Fibroblast of the aortic adventitia (primary cell): ENCODE measurements at places on chromosomes 5 and 9.
A peak's percentile ranks its signal among the peaks of the same experiment; 100 is the strongest.

DNA sequence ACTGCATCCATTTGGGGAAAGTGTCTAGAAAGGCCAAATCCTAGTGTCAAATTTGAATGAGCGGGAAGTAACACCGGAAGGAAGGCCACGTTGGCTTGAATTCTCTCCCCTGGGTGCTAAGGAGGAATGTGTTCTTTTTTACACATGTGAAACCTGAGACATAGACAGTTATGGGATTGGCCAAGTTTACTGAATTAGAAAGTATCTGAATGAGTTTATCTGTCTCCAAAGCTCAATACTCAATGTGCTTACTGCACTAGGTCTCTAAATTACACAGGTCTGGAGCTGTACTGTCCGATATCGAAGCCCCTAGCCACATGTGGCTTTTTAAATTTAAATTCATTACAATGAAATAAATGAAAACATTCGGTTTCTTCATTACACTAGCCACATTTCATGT, 6.0 kb downstream of the DMRT1 start:
- no peak for DNase-seq

- no peak for DNase-seq
These were observed 10.9 kb downstream of the ZCCHC10 start for GRCh38 chr5:133015466-133015865.

GRCh38 chr9:97904725-97905124, 17.6 kb downstream of the TRMO start:
- no peak for DNase-seq

GRCh38 chr5:163407034-163407655, 30.2 kb upstream of the CCNG1 start:
- DNase-seq = peak; percentile 67

DNA sequence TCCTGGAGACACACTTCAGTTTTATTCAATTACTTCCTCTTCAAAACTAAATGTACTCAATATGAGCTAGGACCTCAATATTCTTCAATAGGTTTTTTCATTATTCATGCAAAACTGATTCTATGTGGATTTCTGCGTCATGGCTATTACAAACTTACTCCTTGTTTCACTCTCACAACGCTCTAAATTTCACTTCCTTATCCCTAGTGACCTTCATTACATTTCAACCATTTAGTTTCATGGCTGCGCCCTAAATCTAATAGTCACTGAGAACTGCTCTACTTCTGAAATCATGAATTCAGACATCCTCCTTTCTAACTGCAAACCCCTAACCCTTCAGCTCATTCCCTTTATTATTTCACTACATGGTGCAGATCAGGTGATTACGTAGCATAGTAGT, 93.9 kb downstream of the SLC25A46 start:
- DNase-seq = no peak

DNA sequence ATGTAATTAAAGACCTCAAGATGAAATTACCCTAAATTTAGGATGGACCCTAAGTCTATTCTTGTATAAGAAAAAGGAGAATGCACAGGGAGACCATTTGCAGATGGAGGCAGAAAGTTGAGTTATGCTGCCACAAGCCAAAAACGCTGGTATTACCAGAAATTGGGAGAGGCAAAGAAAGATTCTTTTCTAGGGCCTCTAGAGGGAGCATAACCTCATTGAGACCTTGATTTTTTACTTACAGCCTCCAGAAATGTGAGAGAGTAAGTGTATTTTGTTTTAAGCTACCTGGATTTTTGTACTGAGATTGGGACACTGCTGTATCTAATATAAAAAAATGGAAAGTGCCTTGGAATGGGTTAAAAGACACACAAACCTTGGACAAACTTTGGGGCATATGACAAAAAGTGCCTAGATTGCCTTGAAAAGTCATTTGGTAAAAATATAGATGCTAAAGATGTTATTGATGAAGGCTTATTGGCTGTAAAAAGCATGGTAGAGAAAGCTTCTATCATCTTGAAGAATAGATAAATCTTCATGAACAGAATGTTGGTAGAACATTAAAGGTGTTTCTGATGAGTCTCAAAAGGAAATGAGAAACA, 174.7 kb upstream of the PRDM9 start:
- no peak for DNase-seq

- DNase-seq = peak; percentile 87
These were observed 39.8 kb upstream of the FUBP3 start for GRCh38 chr9:130539420-130540223.

GRCh38 chr9:27335075-27335474, 38.1 kb upstream of the EQTN start:
- no peak for DNase-seq
